SIG-M5 (cell line): ENCODE measurements at places on chromosomes 3 and 15.

DNA sequence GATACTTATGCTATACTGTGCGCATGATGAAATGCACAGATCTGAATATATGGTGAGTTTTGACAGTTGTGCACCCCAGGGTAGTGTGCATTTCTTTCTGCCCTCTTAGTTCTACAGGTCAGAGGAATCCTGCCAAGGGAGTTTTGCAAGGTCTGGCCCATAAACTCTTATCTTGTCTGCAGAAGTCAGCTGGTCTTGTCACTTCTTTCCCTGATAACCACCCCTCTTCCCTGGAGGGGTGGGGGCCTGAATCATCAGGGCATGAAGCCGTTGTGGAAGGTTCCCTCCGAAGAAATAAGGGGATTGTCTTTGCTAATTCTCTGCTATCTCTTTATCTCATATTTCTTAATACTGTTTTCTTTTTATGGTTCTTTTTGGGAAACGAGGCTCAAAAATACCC lies 30.4 kb downstream of the TRIM71 start:
- DNase-seq = no peak

DNA sequence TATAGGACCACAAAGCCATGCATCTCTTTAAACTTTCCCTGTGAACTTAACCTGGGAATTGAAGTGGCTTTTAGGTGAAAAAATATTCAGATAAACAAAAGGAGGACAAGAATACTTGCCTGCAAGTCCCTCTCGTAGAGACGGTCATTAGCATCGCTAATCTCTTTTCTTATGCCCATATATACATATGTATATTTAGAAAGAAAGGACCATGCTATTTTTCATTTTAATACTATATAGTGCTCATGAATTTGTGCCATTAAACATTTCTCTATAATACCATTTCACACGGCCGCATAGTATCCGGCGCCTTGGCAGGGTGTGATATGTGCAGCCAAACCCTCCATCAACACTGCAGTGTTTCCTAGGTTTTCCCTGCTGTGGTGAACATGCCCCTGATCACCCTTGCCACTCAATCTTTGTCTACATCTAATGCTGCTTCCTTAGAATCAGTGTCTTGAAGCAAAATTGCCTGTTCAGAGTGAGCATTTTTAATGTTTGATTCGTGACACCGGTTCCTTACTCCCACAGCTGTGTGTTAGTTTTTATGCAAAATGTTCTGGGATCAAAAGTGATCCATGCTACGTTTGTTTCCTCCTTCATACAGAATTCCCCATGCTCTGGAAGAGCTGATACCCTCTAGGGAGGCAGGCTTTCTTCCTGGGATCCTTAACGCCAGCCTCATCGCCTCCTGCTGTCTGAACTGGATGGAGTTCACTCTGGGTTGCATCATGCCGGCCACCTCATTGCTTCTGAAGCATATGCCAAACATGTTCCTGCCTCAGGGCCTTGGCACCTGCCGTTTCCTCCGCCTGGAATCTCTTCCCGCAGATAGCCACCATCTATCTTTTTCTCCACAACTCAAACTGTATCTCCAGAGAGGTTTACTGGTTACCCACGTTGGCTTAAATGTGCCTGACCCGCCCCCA lies 118.1 kb downstream of the FBLN2 start:
- no peak for DNase-seq

- DNase-seq = no peak
Measured at GRCh38 chr3:45992133-45992729, 3.4 kb downstream of the FYCO1 start.

- no peak for DNase-seq
Measured at GRCh38 chr3:139935016-139935865, at the start of gene CLSTN2. TSS of gene CLSTN2 (plus strand) at chr3:139935185.
